ENCODE measurements at places on chromosomes 13 and 19.

DNA sequence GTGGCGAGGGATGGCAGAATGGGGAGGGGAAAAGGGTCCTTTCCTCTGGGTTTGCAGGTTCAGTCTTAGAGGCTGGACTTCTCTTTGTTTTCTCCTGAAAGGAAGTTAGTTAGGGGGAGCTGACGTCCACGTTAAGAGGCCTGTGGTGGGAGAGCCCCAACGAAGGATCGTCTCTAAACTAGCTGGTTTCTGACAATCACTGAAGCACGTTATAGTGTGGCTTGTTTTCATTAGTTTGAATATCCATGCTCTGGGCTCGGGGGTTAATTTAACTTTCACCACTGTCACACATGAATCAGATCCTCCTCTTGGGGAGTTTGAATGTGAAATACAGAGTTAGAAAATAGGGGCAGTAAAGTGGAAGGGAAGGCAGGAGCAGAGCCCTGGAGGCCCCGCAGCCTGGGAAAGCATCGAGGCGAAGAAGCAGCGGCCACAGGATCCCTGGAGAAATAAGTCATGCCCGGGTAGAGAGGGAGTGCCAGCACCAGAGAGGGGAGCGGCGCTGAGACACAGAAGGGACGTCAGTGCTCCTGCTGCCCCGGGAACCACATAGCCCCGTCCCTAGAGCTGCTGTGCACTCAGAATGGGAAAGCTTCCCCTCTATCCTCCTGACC is 31.1 kb upstream of the AMER2 start:
- no peak for DNase-seq

GRCh38 chr19:54724644-54725043 is 402 bp downstream of the KIR3DL3 start:
- no peak for DNase-seq

- no peak for DNase-seq
These were observed 14.8 kb downstream of the AXL start for GRCh38 chr19:41233748-41234240.

GRCh38 chr13:86810361-86810760 is 860.8 kb upstream of the SLITRK5 start:
- DNase-seq, result no peak

- no peak for DNase-seq
These were observed 244.8 kb downstream of the NHLRC3 start for GRCh38 chr13:39283072-39283471.

DNA sequence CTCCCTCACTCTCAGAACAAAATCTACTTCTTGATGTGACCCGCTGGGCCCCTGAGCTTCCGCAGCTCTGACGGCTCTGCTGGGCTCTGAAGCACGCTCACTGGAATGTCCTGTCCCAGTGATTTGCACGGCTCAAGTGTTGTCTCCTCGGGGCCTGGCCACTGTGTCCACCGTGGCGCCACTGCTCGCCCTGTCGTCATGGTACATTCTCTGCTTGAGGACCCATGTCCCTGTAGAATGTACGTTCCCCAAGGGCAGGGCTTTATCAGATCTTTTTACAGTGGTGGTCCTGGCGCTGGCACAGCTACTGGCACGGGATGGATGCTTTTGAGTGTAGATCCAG is 12.1 kb downstream of the KLHL26 start:
- no peak for DNase-seq

- DNase-seq, result no peak
These were observed 76.5 kb downstream of the ATP11A start for GRCh38 chr13:112766336-112766735.

GRCh38 chr19:45528744-45529419 is 21.6 kb downstream of the VASP start:
- no peak for DNase-seq

DNA sequence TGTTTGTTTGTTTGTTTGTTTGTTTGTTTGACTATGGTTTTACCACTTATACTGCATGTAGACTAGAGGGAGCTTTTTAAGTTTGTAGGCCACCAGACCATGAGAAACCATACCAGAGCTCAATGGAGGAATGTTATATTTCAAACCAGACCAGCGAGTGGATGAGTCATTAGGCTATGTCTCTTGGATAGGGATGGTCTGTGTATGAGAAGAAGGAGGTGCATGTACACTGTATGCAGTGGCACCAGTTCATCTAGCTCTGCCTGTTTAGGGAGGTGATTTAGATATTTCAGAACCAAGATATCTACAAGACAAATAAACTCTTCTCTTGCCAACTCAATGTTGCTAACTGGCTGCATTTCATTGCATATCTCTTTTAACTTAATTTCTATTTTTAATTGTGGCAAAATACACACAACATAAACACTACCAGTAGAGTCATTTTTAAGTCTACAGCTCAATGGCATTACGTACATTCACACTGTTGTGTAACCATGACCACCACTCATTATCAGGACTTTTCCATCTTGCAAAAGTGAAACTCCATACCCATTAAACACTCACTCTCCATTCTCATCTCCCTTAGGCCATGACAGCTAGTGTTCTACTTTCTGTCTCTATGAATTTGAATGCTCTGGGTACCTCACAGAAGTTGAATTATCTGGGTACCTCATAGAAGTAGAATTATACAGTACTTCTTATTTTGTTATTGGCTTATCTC is 29.2 kb downstream of the SYDE1 start:
- DNase-seq, result no peak

- no peak for DNase-seq
These were observed 57.0 kb downstream of the RBM26 start for GRCh38 chr13:79349011-79349410.

DNA sequence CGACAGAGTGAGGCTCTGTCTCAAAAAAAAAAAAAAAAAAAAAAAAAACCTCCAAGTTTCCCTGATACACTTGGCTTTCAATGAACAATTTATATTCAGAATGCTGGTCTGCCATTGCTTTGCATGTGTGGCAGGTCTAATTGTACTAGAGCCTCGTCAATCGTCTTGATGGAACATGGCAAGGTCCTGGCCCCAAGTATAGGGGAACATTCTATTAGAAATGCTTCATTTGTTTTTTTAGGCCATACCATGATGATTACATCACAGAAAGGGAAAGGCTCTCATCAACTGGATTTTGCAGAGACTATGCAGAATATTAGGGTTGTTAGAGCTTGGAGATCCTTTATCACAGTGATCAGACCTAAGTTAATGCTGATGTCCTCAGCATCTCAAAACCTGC is 28.0 kb downstream of the SPRY2 start:
- DNase-seq, result no peak

- DNase-seq, result no peak
These were observed 121.2 kb downstream of the B3GLCT start for GRCh38 chr13:31320946-31321345.
